ENCODE measurements at places on chromosomes 16 and 17.

GRCh38 chr16:81532491-81533174 lies 88.0 kb downstream of the CMIP start:
- DNase-seq, result no peak

DNA sequence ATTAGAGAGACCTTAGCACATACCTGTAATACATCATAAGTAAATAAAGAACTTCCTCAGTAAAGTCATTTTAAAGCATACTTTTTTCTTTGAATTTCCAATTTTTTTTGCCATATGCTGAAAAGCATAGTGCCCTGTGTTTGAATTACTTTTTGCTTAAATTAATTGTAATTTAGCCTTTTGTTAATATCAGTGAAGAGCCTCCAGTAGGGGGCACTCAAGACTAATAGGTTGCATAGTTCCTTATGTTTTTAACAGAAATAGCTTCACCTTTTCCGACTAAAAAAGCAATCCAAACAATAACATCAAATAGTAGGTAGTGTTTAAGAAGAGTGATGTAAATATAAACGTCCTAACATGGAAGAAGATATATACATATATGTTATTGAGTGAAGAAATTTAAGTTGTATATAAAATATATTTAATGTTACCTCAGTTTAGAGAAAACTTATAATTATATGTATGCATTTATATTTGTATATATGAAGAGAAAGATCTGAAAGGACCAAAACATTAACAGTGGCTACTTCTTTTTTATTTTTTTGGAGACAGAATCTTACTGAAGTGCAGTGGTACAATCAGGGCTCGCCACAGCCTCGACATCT lies 18.6 kb downstream of the RAD51C start:
- DNase-seq, result peak; percentile 6

GRCh38 chr17:75418531-75418930 lies 13.1 kb upstream of the GRB2 start:
- DNase-seq, result no peak

GRCh38 chr16:72927199-72928089 lies 120.5 kb downstream of the ZFHX3 start:
- DNase-seq, result no peak

DNA sequence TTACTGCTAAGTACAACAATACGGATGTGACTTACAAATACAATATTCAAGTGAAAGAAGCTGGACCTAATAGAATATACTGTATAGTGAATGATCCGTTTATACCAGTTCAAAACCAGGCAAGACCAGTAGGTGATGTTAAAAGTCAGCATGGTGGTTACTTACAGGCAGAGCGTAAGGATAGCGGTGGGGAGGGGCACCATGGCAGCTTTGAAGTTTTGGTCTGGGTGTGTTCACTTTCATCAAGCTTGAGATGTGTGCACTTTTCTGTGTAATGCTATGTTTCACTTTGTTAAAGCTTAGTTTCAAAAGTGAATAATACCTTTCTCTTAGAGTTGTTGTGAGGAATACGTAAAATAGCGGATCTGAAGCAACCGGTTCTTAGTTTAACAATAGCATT lies 16.5 kb upstream of the SLC35G3 start:
- no peak for DNase-seq

DNA sequence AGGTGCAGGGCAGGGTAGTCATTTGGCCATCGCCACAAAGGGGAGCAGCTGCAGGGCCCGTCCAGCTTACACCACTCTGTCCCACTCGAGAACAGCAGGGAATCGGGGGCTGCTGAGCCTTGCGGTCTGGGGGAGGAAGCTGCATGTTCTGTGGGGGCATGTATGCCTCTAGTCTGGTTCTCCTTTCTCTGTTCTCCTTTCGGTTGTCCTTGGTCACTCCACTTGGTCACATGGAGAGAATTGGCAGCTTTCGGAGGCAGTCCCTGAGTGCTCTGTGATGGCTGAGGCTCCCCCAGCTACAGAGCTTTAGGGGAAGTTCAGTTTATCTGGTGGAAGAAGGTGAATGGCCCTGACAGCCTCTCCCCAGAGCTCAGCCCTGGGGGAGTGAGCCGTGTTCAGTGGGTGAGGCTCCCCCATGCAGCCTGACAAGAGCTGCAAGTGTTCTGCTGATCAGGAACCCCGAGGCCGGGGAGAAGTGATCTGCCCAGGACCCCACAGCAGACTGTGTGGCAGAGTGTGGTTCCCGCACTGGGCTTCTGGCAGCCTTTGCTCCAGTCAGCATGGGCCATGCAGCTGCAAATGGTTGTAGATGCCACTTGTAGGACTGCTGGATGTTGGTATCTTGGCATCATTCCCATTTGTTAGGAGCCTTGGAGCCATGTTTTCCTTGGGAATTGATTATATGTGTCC lies 22.3 kb upstream of the SMPD3 start:
- DNase-seq, result no peak

DNA sequence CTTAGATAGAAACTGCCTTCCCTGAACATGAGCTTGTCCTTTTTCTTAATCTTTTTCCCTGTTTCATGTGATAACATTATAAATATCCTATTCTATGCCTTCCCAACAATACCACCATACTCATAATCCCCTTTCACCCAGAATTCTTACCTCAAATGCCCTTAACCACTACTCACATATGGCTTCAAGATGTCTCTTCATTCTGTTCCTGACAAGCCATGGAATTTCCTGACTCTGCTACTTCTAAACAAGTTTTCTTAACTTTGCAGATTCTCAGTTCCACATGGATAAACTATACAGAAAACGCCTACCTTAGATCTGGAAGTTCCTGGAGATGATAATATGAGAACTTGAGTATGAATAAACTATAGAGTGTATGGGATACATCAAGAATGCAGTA lies 1217.8 kb downstream of the CDH8 start:
- no peak for DNase-seq

GRCh38 chr16:1953734-1954133 lies 755 bp downstream of the RPL3L start:
- DNase-seq, result no peak

GRCh38 chr17:79045842-79046196 lies 21.9 kb downstream of the C1QTNF1 start:
- peak; percentile 48 for DNase-seq

Data from stimulated activated CD8-positive, alpha-beta memory T cell treated with anti-CD3 and anti-CD28 coated beads, Interleukin-4, amount 100 ng/mL, for 24 hours (primary cell).